ENCODE measurements at places on chromosomes 13 and 19.

DNA sequence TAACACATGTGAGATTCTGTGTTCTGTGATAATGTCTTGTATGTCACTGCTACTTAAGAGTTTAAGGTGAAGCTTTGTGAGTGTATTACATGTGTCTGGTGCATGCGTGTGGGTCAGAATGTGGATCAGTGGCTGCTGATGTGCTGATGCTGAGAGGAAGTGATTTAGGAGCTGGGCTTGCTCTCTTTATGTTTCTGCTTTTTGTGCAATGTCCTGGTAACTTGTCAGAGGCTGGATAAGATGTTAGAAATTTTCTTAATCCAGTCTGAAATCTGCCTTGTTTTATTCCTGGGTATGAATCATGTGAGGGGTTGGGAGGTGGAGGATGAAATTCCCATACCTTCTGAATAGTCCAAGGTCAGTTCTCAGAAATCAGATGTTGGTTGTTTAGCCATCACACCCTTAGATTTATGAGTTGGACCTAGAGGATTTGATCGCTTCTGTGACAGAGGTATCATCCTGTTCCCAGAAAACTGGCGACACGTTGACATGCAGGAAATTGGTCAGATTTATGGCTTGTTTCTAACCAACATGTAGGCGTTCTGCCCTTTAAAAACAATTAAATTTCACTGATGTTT, 24.5 kb upstream of the CXCL17 start:
- no peak for DNase-seq

DNA sequence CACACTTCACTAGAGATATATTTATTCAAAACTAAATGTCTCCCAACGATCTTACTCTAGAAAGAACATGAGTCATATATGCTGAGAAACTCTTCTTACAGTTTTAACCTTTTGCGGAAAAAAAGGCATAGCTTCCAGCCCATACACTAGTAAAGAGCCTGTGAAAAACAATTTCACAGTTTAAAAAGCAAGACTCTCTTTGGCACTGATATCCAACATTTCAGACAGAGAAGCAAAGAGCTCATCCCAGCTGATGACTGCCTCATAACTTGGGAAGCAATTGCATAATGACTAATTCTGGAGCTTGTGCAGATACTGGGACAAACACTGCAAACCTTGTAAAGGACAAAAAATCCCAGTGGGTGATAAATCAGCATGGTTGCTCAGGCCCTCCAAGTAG, 88.0 kb downstream of the ENOX1 start:
- DNase-seq: no peak

DNA sequence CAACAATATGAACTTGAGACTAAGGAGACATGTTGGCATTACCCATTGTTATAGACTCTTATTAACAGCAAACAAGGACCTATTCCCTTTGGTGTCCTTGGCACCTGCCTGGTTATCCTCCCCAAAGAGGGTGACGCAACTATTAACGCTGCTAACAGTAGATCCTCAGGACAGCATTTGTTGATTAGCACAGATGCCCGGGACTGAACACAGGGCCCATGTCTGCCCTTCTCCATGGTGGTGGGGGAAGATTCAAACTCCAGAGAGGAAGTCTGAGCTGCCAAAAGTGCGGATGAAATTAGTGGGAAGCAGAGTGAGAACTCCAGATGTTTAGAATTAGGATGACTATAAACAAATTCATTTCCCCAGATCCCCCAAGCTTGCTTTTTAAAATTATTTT, 101.2 kb upstream of the RAP2A start:
- DNase-seq: no peak

- no peak for DNase-seq
Observed at GRCh38 chr19:41796362-41796761, at the start of gene CEACAM3. Gene CEACAM3 (plus strand): TSS chr19:41796587. CDS start chr19:41796678, 91 bp downstream.

GRCh38 chr19:843836-844545, 3.2 kb downstream of the PRTN3 start:
- no peak for DNase-seq

DNA sequence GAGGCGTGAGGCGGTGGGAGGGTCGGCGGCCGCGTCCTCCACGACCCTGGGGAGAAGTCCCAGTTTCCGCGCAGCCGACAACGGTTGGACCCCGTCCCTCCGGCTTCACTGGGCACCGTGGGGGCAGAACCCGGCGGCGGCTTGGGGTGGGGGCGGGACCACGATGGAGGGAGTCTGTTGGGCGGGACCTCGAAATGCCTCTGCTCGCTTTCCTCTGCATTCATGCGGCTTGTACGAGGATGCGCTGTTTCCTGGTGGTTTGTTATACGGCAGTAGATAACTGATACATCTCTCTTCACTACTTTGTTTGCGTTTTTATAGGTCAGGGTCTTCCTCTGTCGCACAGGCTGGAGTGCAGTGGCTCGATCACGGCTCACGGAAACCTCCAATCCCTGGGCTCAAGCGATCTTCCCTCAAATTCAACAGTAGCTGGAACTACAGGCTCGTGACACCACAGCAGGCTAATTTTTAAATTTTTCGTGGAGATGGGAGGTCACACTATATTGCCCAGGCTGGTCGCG, 24.6 kb upstream of the ZNF846 start:
- DNase-seq: peak; percentile 81

GRCh38 chr13:88189728-88190127, 518.6 kb downstream of the SLITRK5 start:
- no peak for DNase-seq

DNA sequence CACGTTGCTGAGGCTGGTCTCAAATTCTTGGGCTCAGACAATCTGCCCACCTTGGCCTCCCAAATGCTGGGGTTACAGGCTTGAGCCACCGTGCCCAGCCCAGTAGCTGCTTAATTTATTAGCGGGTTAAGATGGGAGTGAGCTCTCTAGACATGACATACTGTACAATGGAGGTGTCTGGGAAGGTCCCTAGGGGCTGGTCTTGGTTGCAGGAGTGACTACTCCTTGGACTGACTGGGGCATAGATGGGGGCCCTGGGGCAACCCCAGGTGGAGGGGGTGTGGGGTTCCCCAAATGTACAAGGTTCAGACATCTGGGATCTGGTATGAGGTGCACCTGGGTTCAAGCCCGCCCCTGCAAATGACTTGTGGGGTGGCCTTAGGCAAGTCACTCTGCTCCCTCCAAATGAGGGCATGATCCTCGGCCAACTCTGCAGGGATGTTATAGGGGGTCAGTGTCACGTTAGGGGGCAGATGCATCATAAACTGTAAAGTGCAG, 12.8 kb downstream of the CIB3 start:
- DNase-seq: no peak

GRCh38 chr19:40519352-40520322, 52.8 kb downstream of the SPTBN4 start:
- DNase-seq: no peak

GRCh38 chr19:46979126-46980105, 40.2 kb upstream of the NPAS1 start:
- DNase-seq: no peak

DNA sequence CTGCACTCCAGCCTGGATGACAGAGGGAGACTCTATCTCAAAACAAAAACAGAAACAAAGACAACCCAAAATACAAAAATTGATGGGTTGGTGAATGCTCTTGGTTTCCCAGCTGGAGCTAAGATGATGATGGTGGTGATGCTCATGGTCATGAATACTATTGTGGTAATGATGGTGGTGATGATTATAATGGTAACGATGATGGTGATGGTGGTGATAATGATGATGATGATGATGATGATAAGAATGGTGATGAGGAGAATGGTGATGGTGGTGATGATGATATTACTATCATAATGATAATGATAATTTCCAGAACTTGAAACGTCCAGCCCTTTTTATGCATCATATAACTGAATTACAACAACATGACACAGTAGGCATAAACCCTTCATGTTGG, 40.1 kb downstream of the VAV1 start:
- DNase-seq: no peak

- DNase-seq: no peak
Observed at GRCh38 chr19:674282-675151, 1.7 kb upstream of the FSTL3 start.

GRCh38 chr19:19285686-19286085, 12.6 kb upstream of the TM6SF2 start:
- no peak for DNase-seq

GRCh38 chr13:110936519-110936918, 21.6 kb upstream of the ANKRD10 start:
- no peak for DNase-seq

DNA sequence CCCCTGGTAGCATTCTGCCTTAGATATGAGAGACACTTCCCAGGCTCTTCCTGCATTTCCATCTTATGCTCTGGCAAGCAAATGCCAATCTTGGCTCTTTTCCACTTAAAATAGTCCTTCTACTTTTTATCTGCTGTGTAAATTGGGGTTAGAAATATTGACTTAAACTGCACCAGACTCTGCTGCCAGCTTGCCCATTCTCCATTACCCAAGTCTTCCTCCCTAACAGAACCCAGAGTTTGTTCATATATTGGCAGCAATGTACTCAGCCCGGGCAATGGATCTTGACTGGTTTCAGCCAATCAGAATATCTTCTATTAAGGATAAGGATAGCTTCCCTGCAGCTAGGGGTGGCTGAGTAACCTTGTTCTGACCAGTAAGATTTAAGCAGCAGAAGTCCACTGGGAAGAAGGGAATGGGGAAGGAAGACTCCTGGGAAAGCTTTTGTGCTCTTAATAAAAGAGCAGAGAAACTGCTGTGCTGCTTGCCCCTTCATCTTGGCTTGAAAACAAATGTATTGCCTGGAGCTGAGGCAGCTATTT, 177.1 kb downstream of the KCNRG start:
- no peak for DNase-seq

DNA sequence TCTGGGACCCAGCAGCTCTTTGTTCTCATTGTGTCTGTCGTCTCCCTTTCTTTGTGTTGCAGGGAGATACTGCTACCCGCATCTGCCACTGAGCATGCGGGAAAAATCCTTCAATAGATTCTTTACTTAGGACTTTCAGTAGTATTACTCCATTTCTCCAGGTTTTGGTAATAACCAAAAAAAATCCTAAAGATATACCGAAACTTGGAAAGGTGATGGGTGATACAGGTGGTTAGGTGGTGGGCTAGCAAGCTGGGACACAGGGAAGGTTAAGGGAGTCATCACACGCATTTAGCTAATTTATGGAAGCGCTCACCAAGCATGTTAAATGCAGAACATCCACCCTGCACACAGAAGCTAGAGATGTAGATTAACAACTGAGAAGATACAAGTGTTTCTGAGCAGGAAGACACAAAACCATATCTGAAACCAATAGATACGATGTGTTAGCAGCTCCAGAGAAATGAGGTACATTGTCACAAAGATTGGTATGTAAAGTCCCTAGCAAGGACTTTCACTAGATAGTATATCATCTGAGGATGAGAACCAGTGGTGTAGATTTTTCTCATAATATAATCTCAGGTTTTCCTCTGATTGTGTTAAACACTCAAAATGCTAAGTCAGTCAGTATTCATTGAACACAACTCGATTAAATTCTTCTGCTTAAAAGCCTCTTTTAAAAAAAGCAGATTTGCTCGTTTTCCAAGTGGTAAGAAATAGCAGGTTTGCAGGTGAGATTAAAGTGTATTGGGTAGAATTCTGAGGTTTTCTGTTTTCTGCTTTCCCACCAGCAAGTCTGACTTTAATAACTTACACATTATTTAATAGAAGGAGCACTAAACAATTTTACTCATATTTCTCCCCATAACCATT, 1.2 kb upstream of the SLAIN1 start:
- no peak for DNase-seq

- no peak for DNase-seq
Observed at GRCh38 chr13:113901231-113901630, 37.4 kb upstream of the GAS6 start.

GRCh38 chr19:13841086-13841961, 35.6 kb upstream of the NANOS3 start:
- DNase-seq: peak; percentile 83

DNA sequence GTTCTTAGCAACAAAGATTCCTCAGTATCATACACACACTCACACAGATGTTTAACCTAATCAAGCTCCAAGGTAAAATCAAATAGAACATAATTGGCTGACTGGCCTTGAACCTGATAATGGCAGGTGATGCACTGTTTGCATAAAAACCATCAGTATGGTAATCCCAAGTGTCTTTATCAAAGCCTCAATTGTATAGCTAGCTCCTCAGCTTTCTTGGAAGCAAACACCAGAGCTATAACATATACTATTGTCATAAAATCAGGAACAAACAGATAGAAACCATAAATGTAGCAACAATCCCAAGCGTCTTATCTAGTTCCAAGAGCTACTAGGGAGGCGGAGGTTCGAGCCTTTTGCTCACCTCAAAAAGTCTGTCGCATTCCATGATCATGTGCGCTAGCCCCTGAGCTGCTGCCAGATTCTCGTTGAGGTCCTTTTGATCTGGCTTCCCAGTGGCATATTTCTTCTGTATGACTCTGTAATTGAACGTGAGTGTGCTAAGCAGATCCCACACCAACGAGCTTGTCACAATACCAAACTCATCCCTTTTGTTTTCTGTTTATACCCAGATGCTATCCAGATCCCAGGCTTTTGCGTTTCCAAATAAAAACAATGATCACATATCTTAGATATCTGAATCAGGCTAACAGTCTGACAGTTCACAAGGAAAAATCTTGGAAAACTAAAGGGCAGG, 95.3 kb downstream of the KL start:
- DNase-seq: no peak

DNA sequence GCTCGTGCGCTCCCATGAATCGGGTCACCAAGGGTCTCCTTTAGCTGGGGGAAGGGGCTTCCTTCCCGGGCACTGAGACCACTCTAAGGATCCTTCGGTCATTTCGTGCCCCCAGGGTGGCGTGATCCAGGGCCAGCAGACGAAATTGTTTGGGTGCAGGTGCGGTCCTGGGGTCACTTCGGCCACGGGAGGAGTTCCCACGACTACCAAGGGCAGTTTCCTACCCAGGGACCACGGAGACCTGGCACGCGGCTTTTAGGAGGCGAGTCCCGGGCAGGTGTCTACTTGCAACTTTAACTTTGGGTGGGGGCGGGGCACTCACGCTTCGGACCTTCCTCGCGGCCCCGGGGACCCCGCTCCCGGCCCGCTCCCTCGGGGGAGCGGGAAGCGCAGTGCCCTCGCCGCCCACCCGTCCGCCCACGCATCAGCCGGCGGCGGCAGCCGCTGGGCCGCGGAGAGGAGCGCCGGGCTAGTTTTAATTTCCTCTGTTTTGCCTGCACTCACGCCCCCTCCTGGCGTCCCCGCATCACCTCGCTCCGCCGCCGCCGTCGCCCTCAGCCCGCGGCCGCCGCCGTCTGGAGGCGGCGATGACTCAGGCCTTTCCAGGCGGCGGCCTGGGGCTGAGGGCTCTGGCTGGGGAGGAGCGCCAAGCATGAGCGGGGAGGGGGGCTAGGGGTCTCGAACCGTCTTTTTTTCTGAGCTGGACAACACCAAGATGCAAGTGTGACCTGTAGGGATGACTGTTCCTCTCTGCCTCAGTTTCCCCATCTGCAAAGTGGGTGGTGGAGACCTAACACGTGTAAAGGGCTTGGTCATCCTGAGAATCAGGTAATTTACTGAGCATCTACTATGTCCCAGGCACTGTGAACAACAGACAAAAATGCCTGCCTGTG, 21.8 kb downstream of the OLFM2 start:
- peak; percentile 82 for DNase-seq

DNA sequence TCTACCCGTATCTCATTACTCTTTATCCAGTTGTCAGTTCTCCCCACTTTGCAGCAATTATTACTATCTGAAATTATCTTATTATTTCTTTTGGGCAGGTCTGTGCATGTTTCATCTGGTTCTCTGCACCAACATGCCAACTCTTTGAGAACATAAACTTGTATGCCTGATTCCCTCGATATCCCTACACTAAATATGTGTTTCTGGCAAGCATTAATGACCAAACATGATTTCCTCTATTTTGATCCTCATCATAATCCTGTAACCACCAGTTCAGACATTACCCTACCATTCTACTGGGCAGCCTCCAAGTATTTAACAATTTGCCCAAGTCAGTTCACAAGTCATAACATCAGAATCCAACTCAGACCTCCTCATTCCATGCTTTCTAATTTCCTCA, 426.1 kb downstream of the FOXO1 start:
- no peak for DNase-seq

- DNase-seq: no peak
Observed at GRCh38 chr19:53068834-53069233, 24.3 kb downstream of the ERVV-2 start.
